ENCODE measurements at places on chromosomes 16 and 17. TPM values are rescaled to one million over a fixed set of nuclear protein-coding genes. Genes with fewer than 3 reads are reported as not detected.

MPV17L gene
- 7.3 TPM for polyA plus RNA-seq

CDR2L gene
- 13.8 TPM for polyA plus RNA-seq

ARL5C gene
- polyA plus RNA-seq: not detected

GRAP gene
- polyA plus RNA-seq: 2.3 TPM

GNG13 gene
- not detected for polyA plus RNA-seq

HOXB13 gene
- polyA plus RNA-seq: not detected

KRT40 gene
- polyA plus RNA-seq: not detected

NHLRC4 gene
- 0.84 TPM for polyA plus RNA-seq

SLC16A3 gene
- 18.8 TPM for polyA plus RNA-seq

MFAP4 gene
- polyA plus RNA-seq: 95.2 TPM

DOC2A gene
- 0.77 TPM for polyA plus RNA-seq

AANAT gene
- not detected for polyA plus RNA-seq

MYH8 gene
- polyA plus RNA-seq: not detected

FOXO3B gene
- 0.59 TPM for polyA plus RNA-seq

OSGIN1 gene
- 3.6 TPM for polyA plus RNA-seq

ACOX1 gene
- polyA plus RNA-seq: 18.7 TPM

G6PC3 gene
- 71.4 TPM for polyA plus RNA-seq

ABI3 gene
- polyA plus RNA-seq: 4.6 TPM

SLC9A5 gene
- 1.9 TPM for polyA plus RNA-seq

SERPINF2 gene
- 1.1 TPM for polyA plus RNA-seq

KRT28 gene
- polyA plus RNA-seq: not detected

CLEC19A gene
- polyA plus RNA-seq: not detected

LGALS9B gene
- not detected for polyA plus RNA-seq

HOXB9 gene
- 0.02 TPM for polyA plus RNA-seq

SYNGR3 gene
- polyA plus RNA-seq: 1.4 TPM

SOX15 gene
- 7.0 TPM for polyA plus RNA-seq

CRHR1 gene
- polyA plus RNA-seq: not detected

EVI2B gene
- polyA plus RNA-seq: 2.0 TPM

SKA2 gene
- 38.0 TPM for polyA plus RNA-seq

AARSD1 gene
- polyA plus RNA-seq: 41.6 TPM

OSBPL7 gene
- 5.3 TPM for polyA plus RNA-seq

SLC13A2 gene
- polyA plus RNA-seq: not detected

KRT33A gene
- polyA plus RNA-seq: not detected

HOXB7 gene
- 0.48 TPM for polyA plus RNA-seq

RPRML gene
- polyA plus RNA-seq: not detected

CDH1 gene
- 0.14 TPM for polyA plus RNA-seq

SLFN14 gene
- polyA plus RNA-seq: not detected
